ENCODE measurements at places on chromosomes 16 and 17. TPM values are rescaled to one million over a fixed set of nuclear protein-coding genes. Genes with fewer than 3 reads are reported as not detected.

THUMPD1 gene
- 40.2 TPM for total RNA-seq

FDXR gene
- total RNA-seq: 30.8 TPM

COG8 gene
- total RNA-seq: 36.8 TPM

KCNG4 gene
- total RNA-seq: not detected

CACNG5 gene
- total RNA-seq: not detected

VWA3A gene
- total RNA-seq: not detected

PRAC2 gene
- not detected for total RNA-seq

TNFRSF13B gene
- not detected for total RNA-seq

TOX3 gene
- total RNA-seq: 5.0 TPM

ZNF747 gene
- 10.5 TPM for total RNA-seq

HIC1 gene
- 97.0 TPM for total RNA-seq

KRTAP2-3 gene
- not detected for total RNA-seq

NPIPA7 gene
- not detected for total RNA-seq

CMIP gene
- 16.3 TPM for total RNA-seq

KCNJ12 gene
- not detected for total RNA-seq

OR1A1 gene
- not detected for total RNA-seq

COASY gene
- 31.4 TPM for total RNA-seq

PABPN1L gene
- not detected for total RNA-seq

RFFL gene
- total RNA-seq: 15.3 TPM

PPP1R1B gene
- total RNA-seq: 1.4 TPM

LGALS9B gene
- not detected for total RNA-seq

ARHGDIG gene
- total RNA-seq: 0.72 TPM

MYCBPAP gene
- 0.78 TPM for total RNA-seq

All from epithelial cell of alveolus of lung (primary cell).